ENCODE measurements at places on chromosomes 13 and 19.

DNA sequence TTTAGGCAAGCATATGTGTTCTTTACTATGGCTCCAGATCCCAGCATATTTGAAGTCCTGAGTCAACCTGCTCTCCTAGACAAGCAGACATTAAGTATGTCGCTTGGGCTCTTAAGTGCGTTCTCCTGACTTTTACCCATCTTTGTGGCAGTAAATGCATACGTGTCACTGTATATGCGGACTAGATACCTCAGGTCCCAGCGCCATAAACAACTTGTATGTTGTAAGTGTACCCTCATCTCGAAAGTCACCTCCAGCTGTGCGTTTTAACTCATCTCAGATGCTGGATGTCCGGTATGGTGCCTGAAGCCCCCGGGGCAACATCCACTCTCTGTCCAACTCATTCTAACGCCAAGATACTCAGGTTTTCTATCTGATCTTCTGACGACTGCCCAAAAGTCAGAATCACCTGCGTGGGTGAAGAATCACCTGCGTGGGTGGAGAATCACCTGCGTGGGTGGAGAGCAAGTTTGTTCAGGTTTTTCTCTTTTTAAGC is 1.7 kb downstream of the PTOV1 start:
- DNase-seq: no peak

DNA sequence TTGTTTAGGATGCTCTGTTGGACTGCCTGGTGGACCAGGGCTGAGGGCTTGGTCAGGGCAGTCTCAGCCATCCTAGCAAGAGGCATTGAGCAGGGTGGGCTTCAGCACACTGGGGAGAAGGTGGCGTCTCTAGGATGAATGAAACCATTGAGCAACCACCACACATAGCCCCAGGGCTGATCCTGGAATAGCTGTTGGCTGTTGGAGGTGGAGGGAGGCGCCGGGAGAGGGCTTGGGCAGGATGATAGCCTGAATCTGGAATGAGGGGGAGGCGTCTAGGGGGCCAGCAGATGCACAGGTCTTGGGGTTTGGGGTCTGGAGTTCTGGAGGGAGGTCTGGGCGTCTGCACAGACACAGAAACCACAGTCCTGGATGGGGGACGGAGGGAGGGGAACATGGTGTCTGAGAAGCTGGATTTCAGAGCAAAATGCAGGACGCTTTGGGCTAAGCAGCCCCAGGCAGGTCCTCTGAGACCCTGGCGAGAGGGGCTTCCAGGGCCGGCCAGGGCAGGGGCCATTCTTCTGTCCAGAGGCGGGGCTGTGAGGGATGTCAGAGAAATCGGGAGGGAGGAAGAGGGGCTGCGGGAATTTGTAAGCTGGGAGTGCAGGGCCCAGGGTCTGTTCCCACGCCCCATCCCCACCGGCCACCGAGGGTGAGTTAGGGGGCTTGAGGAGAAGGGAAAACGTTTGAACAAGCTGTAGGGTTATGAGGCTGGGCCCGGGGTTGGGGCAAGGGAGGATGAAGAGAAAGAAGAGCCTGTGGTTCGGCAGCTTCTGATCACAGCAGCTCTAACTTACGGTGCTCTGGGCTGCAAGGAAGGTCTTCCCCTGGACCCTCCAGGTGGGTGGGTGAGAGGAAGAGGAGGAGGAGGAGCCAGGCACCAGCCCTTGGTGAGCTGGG is 5.2 kb downstream of the TRAPPC5 start:
- DNase-seq: no peak

- no peak for DNase-seq
Observed at GRCh38 chr19:33254245-33254824, 28.7 kb upstream of the SLC7A10 start.

GRCh38 chr13:44093607-44094564 is 214.2 kb downstream of the LACC1 start:
- no peak for DNase-seq

- DNase-seq: no peak
Observed at GRCh38 chr19:37991841-37992248, 84.8 kb downstream of the SIPA1L3 start.

DNA sequence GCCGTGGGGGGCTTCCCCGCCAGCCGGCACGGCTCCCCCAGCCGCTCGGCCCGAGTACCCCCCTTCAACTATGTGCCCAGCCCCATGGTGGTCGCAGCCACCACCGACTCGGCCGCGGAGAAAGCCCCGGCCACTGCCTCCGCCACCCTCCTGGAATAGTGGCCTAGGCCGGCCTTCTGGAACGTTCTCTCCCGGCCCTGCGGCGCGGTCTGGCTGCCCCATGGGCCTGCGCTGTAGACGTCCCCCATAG is 9.0 kb downstream of the C19orf25 start:
- DNase-seq: no peak

GRCh38 chr13:28579736-28580135 is 79.2 kb upstream of the POMP start:
- DNase-seq: no peak

- DNase-seq: no peak
Observed at GRCh38 chr13:88456151-88456550, 785.0 kb downstream of the SLITRK5 start.

DNA sequence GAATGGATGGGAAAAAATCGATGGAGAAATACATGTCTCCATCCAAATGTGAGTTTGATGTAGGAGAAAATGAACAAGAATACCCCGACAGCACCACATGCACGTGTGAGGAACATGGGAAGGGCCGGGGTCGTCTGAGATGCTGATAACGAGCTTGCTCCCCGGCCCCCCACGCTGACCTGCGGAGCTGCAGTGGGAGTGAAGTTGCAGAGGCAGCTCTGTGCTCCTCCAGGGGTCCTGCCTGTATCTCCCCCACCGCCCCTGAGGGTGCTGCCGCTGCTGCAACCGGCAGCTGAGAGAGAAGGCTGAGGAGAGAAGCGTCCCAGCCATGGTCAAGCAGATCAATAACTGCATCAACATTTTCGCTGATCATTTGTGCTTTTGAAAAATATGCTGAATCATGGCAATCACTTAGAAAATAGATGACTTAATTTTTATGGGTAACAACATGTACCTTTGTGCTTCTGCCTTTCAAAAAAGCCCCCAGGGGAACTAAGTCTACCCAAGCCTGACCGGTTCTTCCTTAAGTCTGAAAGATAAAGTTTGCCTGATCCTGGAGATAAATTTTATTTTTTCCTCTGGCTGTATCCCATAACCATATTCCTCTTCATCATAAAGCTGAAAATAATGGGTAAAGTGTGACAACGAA is 18.2 kb upstream of the NAXD start:
- DNase-seq: no peak

- DNase-seq: no peak
Observed at GRCh38 chr19:9128171-9128570, 1.4 kb upstream of the OR7G3 start.

- DNase-seq: no peak
Observed at GRCh38 chr13:23372264-23372906, 61.1 kb downstream of the SACS start.

DNA sequence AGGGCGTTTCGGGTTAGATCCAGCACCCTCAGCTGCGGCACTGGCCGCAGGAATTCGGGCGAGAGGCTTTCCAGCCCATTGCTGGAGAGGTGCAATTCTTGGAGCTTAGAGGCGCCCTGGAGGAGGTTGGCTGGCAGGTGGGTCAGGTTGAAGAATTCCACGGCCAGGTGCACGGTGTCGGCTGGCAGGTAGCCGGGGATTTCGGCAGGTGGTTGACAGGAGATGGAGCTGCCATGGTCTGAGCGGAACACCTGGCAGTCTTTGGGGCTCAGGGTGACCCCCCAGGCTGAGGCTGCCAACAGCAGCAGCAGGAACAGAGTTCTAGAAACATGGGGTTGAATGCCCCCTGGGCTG is 1.3 kb downstream of the LRG1 start:
- no peak for DNase-seq

DNA sequence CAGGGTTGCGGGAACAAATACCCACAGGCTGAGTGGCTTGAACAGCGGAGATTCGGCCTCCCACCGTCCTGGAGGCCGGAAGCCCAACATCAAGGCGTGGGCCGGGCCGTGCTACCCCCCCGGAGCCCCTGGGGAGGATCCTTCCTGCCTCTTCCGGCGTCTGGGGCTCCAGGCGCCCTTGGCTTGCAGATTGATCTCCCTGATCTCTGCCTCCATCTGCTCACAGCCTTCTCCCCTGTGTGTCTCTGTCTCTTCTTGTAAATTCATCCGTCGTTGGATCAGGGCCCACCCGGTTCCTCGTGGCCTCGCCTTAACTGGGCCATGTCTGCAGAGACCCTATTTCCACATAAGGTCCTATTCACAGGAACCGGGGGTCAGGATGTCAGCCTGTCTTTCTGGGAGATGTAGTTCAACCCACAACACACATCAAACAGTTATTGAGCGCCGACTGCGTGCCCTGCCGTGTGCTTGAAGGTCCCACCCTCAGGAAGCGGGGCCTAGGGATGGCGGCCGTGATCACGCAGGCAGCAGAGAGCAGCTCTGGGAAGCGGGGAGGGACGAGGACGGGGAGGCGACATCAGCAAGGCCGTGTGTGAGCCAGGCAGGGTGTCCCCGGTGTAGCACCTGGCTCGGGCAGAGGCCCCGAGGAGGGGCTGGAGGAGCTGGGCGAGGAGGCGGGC is 21.3 kb downstream of the HCN2 start:
- peak; percentile 74 for DNase-seq

DNA sequence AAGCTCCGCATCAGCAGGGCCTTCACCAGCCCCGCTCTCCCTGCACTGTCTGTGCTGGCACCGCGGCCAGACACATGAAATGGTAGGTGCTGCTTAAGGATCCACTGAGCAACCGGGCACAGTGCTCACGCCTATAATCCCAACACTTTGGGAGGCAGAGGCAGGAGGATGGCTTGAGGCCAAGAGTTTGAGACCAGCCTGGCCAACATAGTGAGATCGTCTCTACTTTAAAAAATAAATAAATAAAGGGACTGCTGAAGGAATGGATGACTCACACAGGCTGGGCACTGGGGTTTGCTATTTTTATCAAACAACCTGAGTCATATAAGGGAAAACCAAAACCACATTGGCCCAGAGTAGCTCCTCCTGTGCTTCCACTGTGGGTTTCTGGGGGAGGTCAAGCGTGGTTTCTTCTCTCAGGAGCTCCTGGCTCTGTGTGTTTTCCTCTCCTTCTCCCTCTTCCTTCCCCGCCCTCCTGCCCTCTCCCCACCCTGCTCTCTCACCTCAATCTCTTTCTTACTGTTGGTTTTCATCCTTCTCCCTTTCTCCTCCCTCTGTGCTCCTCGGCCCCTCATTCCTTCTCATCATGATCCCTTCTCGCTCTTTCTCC is 21.3 kb downstream of the VRK3 start:
- DNase-seq: peak; percentile 92

DNA sequence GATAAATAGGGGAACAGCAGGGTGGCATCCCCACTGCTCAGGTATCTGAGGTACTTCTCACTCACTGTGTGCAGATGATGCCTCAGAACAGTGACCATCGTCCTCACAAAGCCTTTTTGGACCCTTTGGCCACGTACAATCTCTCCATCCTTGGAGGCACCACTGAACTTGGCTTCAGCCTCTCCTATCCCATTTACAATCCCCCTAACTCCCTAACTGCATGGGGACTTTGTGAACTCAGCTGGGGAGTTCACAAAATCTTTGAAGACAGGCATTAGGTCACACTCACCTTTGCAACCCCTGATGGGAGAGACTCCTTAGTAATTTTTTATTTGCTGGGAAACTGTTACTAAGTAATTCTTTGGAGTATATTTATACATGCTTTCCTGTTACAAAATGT is 60.8 kb downstream of the TBC1D4 start:
- no peak for DNase-seq

DNA sequence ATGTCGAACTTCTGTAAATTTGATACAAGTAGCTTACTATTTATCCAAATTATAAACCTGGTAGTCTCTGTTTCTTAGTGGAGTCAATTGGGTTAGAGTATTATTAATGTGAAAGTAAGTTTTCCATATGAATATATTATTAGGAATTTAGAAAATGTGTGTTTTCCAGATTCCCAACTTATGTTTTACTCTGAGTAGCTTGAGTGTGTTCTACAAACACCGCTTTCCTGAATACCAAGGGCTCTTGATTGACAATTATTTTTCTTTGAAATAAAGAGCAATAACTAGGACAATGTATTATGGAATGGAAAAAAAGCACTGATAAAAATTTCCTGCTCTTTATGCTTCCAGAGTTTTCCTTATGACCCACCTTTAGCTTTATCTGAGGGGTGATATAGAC is 233.6 kb downstream of the POSTN start:
- DNase-seq: no peak

DNA sequence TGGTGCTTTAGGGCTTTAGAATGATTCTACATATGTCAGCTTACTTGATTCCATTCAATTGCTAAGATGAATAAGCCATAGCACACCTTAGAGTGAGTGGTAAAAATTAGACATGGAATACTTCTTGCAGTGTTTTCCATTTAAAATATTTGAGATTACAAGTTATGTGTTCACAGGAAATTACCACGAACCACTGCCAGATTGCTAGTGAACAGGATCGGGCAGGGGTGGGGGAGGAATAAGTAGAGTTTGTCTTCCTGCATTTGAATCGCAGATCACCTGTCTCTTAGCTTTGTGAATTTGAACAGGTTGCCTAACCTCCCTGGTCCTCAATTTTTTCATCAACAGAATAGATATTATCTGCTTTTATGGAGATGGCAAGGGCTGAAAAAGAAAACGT is 124.6 kb downstream of the GGACT start:
- no peak for DNase-seq

- DNase-seq: peak; percentile 13
Observed at GRCh38 chr13:108609353-108609752, 20.1 kb upstream of the MYO16 start.

DNA sequence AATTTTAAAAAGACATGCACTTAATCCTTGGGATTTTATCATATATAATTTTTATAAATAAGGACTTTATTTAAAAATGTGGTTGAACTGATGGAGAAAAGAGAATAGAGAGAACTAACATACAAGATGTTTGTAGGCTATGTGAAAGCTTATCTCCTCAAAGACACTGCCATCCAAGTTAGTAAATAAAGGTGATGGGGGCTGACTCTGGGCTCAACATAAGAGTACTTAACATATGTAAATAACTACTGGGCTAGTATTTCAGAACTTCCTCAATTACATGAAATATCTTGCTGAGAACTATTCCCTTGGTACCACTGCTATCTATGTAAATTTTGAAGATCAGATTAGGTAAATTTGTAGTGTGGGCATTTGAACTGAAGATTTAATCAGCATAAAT is 1017.3 kb upstream of the PCDH20 start:
- DNase-seq: no peak

GRCh38 chr19:46764817-46765291 is 18.6 kb upstream of the STRN4 start:
- DNase-seq: no peak

DNA sequence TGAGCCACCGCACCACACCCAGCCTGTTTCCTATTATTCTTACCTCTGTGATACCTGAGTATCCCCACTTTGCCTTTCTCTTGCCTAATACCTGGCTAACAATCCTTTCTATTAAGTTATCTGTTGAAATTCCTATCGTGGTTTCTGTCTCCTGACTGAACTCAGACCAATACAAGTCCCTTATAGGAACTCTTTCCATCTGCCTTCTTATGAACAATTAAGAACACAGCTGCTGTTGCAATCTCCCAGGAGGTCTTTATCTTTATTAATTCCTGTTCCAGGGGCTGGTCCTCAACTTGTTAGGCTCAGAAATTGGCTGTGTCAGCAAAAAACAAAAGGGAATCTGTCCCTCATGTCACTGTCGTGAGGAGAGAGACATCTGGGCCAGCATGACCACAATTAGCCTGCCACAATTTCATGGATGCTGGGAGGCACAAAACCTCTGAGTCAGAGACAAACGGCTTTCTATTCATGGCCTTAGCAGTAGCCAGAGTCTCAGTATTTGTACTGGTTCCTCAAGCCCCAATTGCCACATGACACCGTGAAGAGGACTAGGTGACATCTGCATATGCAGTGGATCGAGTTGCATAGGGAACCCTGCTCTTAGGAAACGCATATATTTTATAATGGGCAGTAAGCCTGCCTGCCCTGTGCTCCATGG is 58.2 kb downstream of the NUFIP1 start:
- no peak for DNase-seq

- peak; percentile 50 for DNase-seq
Observed at GRCh38 chr13:45511310-45512097, 46.8 kb downstream of the COG3 start.
